ENCODE measurements at places on chromosomes 13 and 19.

- no peak for DNase-seq
These were observed 3.4 kb upstream of the RPS11 start for GRCh38 chr19:49492573-49493405.

- no peak for DNase-seq
These were observed 324.0 kb downstream of the GPC5 start for GRCh38 chr13:91722267-91722884.

DNA sequence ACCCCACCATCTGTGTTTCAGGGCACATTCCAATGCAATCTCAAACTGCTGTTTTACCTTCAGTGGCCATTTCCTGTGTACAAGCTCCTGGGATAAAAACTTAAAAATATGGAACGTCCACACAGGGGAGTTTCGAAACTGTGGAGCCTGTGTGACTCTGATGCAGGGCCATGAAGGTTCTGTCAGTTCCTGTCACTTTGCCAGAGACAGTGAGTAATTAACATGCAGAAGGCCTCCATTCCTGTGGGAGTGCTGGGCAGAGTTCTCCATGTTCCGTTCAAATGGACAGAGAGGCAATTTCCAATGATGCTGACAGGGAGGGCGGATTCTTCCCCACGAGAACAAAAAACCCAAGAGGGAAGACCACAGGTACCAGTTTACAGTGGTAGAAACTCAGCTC lies 24.4 kb downstream of the WDR88 start:
- DNase-seq: no peak

DNA sequence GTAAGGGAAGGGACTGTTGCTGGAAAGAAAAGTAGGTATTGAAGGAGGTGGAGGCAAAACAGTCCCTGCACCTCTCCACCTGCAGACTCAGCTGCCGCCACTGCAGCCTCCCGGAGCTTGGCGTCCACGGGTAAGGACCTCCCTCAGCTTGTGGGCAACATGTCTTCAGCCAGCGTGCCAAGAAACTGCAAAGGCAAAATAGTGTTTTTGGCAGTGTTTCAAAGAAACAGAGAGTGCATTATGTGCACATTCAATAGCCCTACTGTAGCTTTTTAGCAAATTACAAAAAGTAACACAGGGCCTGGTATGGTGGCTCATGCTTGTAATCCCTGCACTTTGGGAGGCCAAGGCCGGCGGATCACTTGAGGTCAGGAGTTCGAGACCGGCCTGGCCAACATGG lies 57.4 kb downstream of the ATP11A start:
- DNase-seq: peak; percentile 43

DNA sequence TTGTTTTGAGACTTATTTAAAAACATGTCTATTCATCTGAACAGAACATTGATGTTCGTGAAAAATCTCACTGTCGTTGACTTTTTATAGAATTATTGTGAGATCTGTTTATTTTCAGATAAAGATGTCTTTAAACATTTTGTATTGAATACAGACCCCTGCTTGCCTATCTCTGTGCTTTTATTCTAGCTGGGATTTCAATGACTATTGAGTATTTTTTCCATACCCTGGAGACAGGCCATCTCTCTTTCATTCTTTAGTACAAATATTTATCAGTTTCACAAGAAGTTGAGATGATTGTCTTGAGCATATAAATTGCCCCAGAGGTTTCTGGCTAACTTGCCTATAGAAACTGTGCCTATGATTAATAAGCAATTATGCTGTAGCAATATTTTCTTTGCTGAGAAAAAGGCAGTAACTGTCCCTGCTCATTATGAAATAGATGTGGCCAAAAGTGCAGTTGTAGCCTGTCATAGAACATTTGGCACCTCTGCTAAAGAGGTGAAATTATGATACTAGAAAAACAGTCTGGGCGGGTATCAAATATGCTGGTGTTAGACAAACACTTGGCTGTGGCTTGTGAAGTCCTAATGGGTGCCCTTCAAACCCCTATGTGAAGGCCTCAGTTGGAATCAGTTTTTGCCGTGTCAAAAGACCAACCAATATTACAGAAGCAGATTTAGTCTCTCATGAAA lies 360.6 kb downstream of the HS6ST3 start:
- DNase-seq: no peak

GRCh38 chr13:48892053-48892687 lies 83.5 kb upstream of the FNDC3A start:
- no peak for DNase-seq

GRCh38 chr13:20669162-20669561 lies 34.3 kb upstream of the IL17D start:
- no peak for DNase-seq

GRCh38 chr19:10452726-10453618 lies 32.6 kb downstream of the PDE4A start:
- no peak for DNase-seq

- DNase-seq: peak; percentile 14
These were observed 12.9 kb downstream of the VSTM2B start for GRCh38 chr19:29538651-29539050.

DNA sequence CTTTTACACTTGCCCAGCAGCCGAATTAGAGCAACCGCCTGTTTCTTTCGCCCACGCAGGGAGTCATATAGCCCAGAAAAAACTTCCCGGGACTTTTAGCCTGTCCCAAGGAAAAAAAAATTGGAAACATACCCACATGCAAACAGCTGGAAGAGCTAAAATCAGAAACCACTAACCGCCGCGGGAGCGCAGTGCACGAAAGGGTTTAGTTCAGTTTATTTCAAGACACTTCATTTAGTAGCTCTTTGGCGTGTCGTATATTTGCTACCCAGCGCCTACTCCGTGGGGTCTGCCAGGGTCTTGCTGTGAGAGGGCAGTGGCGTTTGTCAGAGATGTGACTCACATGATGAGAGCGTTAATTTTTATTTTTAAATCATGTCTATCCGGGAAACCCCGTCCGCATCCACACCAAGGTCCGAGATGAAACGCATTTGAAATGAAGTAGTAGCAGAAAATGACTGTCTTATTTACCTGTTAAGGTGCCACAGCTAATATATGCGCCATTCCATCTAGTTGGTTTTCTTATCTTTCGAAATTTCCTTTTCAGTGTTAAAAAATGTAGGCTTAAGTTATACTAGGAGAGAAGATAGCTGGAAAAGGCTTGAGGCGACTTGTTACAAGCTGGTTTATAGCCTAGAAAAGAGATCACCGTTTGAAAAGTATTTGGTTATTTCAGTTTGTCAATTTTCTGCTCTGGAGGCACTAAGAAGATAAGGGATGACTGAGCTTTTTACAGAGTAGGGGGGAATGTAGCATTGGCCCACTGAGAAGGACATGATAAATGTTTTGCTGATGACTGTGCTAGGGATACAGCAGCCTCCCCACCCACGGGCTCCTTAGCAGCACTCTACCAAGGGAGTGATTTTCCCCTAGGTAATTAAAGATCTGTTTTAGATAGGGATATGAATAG lies 1.7 kb downstream of the KLF5 start:
- no peak for DNase-seq

- DNase-seq: peak; percentile 91
These were observed at the start of gene SLC25A15 for GRCh38 chr13:40789275-40790153. SLC25A15 (plus strand) TSS chr13:40789611; CDS start chr13:40793227, 3,616 bp downstream.

DNA sequence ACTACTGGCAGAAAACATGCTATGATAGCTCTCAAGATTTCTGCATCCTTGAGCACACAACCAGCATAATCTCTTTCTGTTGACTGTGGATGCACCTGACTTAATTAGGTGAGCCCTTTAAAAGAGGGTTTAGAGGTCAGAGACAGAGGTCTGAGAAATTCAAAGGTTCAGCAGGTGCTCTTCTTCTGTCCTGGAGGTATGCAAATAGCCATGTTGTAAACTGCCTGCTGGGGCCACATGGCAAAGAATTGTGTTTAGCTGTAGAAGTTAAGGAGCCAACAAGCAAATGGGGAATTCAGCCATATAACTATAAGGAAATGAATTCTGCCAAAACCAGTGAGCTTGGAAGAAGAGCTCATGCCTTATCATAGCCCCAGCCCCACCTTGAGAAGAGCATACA lies 11.6 kb upstream of the DCLK1 start:
- no peak for DNase-seq

GRCh38 chr19:35354898-35355297 lies 3.4 kb upstream of the FFAR3 start:
- DNase-seq: peak; percentile 50

DNA sequence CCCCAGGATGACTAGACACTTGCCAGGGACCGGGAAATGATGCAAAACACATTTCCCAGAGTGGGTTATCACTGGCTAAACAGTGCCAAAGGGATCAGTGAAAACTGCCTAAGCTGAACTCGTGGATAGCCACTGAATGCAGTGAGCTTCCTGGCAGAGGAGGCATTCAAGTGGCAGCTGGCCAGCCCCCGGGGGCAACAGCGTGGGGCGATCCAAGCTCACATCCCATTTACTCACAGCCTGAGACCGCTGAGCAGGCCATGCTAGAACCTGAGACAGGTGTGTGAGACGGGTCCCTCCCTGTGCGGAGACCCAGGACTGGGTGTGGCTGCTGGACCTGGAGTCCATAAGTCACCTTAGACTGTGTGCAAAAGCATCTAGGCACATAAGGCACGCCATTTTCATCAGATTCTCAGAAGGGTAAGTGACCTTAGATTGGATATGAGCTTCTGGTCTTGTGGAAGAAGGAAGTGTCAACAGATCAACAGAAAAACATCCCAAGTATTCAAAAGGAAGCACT lies 51.9 kb upstream of the SLC15A1 start:
- no peak for DNase-seq

GRCh38 chr13:48151363-48152161 lies 56.7 kb upstream of the MED4 start:
- DNase-seq: no peak

- peak; percentile 72 for DNase-seq
These were observed at the start of gene GJB6 for GRCh38 chr13:20231839-20232555. GJB6 (minus strand) TSS chr13:20232319; CDS start chr13:20223480, 8,839 bp downstream.

All from activated effector memory CD4-positive, alpha-beta T cell treated with anti-CD3 and anti-CD28 coated beads, Interleukin-2, amount 50 U/mL, for 16 hours (primary cell).